GM20000 (cell line): ENCODE measurements at places on chromosomes 2 and 18.

DNA sequence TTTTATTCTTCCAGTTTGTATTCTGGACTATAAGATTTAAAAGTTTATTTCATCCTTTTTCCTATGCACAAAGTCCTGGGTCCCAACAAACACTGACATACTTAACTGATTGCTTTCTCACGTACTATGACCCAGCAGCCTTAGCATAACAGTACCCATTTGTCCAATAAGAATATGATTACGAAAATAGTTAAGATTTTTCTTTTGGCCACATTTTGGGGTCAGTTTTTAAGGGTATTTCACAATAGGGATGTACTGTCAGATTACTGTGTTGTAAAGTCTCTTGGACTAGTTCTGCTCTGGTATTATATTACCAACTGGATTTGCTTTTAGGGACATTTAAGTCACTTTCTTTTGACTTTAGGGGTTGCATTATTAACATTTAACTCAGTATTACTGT is 46.1 kb downstream of the TTC39C start:
- DNase-seq = no peak

DNA sequence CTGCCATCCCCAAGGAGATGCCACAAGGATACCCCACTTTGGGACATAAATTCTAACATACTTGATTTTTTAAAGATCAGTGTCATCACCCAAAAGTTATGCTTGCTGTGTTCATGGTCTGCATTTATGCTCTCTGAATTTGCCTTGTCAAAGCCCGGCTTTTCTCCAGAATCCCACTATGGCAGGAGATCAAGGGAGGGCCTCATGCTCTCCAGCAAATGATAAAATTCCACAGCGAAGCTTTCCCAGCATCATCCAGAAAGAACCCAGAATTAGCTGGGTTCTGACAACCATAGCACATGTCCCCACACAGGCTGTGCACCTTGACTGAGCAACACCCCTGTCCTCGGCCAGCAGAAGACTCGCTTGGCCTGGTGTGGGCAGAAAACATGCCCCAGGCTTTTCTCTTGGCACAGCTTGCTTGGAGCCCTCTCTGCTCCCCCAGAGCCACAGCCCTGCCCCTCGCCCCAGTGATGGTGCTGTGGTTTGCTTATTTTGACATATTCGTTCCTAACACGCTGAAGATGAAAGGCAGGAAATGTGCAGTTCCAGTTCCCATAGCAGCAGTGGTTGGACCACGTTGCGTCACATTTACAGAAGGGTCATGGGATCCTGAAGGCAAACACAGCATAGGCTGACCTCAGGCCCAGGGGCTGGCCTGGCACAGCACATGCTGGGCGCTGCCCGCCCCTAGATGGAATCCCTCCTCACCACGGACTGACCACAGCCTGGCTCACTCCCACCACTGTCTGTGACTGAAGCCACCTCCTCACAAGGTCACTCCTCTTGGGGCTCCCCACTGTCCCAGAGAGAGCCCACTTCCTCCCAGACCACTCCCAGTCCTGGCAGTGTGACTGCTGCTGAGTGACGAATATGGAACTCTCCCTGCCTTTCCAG is 14.1 kb upstream of the CHRNA1 start:
- peak; percentile 51 for DNase-seq

DNA sequence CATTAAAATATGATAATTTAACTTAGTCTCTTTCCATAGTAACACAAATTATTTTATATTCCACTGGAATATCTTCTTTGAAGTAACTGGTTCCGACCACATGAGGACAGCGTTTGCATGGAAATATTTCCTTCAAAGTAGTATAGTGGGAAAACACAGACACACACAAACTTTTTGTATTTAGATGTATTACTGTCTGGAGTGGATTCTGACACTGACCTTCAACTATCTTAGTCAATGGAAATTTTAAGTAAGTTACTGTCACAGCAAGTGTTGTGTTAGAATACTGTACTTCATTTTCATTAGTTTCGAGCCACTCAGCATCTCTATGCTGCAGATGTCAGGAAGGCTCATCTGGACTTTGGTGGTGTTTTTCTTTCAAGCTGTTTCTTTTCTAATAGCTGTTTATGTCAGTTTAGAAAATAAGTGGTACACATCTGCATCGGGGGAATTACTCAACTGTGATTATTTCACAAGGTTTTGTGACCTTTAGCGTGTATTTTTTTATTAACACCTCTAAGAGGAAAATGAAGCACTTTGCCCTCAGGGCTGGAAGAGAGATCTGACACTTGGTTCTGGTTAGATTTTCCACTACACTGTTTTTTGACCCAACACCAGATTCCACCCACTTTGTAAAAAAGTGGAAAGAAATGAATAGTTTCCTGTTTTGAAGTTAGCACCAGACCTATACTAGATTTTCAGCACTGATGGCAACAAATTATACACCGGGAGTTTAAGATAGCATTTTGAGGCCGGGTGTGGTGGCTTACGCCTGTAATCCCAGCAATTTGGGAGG is 18.9 kb upstream of the THOC1 start:
- DNase-seq = no peak

GRCh38 chr18:56257205-56257604 is 381.2 kb downstream of the TXNL1 start:
- DNase-seq = peak; percentile 20

GRCh38 chr2:197258580-197258979 is 52.0 kb downstream of the ANKRD44 start:
- DNase-seq = no peak

DNA sequence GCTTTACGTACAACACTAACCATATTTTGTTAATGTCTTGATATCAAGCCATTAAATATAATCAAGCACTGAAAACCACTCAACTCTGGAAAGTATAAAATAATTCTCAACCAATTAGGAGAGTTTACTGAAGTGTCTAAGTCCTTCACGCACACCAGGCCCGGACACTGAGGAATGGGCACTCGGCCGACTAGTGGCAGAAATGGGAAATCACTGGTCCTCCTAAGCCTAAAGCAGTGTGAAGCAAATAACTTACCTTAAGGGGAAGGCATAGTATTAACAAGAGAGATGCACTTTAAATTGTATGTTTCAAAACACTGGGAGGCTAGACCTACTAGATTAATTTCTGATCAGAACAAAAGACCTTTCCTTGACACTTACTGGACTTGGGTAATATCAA is 45.7 kb downstream of the FAM210A start:
- no peak for DNase-seq

DNA sequence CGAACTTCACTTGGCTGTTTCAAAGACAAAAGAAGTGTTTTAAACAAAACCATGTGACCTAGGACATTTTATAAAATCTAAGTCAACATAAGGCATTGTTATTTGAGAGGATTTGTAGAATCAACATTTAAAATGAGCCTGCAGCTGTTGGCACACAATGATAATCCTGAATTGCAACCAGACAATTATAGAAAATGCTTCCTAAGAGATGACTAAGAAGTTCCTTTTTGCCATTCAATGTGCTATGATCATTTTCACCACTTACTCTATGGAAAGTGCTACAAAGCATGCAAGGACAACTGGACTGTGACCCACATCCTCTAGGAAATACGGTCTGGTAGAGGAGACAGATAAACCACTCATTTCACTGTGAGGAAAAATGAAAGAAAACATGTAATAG is 246.4 kb downstream of the CDH20 start:
- DNase-seq = no peak

- DNase-seq = no peak
These were observed 138.7 kb downstream of the TTC32 start for GRCh38 chr2:19762959-19763605.
